Uterus (tissue), 4 donors: ENCODE measurements at places on chromosomes 5 and 9. TPM values are rescaled to one million over a fixed set of nuclear protein-coding genes. Genes with fewer than 3 reads are reported as not detected.

DNA sequence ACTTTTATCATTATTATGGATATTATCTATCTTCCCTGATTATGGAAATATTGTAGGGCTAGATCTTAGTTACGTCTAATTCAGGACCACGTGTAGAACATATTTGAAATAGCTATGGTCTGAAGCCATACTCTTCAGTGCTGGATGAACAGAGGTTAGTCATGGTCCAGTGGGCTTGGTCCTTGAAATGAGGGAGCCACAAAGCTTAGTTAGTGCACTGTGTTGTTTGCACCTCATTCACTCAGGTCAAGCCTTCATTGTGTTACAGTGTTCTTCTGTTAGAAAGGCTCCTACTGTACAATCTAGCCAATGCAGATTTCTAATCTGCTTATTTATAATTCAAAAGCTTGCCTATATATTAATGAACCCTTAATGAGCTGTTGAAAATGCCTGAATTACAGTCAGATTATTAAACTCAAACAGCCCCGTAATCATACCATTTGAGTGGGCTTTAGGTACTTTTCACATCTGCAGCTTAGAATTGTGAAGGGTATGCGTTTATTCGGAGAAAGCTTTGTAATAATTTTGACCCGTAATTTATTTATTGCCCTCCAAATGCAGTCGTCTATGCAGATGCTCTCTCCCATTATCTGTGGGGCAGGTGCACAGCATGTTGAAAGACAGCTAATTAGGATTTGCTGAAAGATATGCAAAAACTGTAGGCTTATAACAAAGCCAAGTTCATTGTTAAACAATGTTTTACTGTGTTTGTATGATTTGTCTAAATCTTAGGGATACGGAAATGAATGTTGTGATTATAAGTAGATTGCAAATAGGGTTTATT lies 164.9 kb downstream of the PBX3 start:
- no peaks in the 10 kb centered on the region for H3K27me3 ChIP-seq
- no peak for DNase-seq
- H3K4me1 ChIP-seq, result no peaks in the 10 kb centered on the region
- H3K27ac ChIP-seq, result no peak overlapping the region

- peaks cover 24% of the 10 kb centered on the region for H3K27me3 ChIP-seq
- H3K4me1 ChIP-seq, result no peaks in the 10 kb centered on the region
- no peak overlapping the region for H3K27ac ChIP-seq
- no peak overlapping the region for H3K4me3 ChIP-seq
- H3K36me3 ChIP-seq, result no peaks in the 10 kb centered on the region
- peak; percentile 52 for DNase-seq
These were observed 1.9 kb upstream of the FIBCD1 start for GRCh38 chr9:130940693-130941576.

GRCh38 chr5:150781706-150782614 lies 3.4 kb downstream of the SMIM3 start:
- peak; percentile 62 for DNase-seq
- no peak overlapping the region for H3K4me3 ChIP-seq
- H3K27ac ChIP-seq, result peak overlapping the region; percentile 69
- no peaks in the 10 kb centered on the region for H3K36me3 ChIP-seq
- no peaks in the 10 kb centered on the region for H3K27me3 ChIP-seq
- H3K4me1 ChIP-seq, result no peaks in the 10 kb centered on the region

GRCh38 chr9:127788337-127789011 lies 2.6 kb downstream of the CDK9 start:
- no peaks in the 10 kb centered on the region for H3K36me3 ChIP-seq
- no peak overlapping the region for H3K27ac ChIP-seq
- H3K27me3 ChIP-seq, result no peaks in the 10 kb centered on the region
- no peak for DNase-seq

DNA sequence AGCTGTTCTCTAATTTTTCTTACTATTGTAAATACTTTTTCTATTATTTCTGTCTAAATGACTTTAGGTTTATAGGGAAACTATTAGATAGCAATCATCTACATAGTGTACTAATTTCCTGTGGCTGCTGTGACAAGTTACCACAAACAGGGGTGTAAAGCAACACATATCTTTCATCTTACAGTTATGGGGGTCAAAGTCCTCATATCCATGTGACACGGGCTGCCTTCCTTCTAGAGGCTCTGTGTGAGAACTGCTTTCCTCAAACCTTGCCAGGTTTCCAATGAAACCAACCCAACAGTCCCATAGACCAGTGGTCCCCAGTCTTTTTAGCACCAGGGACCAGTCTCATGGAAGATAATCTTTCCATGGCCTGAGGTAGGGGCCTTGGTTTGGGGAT lies 189.1 kb downstream of the ROR2 start:
- no peaks in the 10 kb centered on the region for H3K36me3 ChIP-seq
- no peaks in the 10 kb centered on the region for H3K27me3 ChIP-seq
- no peaks in the 10 kb centered on the region for H3K4me1 ChIP-seq
- no peak overlapping the region for H3K27ac ChIP-seq

- H3K27ac ChIP-seq, result no peak overlapping the region
- DNase-seq, result no peak
- H3K4me1 ChIP-seq, result no peaks in the 10 kb centered on the region
- H3K27me3 ChIP-seq, result no peaks in the 10 kb centered on the region
- H3K4me3 ChIP-seq, result no peak overlapping the region
These were observed 3.4 kb downstream of the CEMIP2 start for GRCh38 chr9:71764891-71765290.

- H3K4me1 ChIP-seq, result no peaks in the 10 kb centered on the region
- no peaks in the 10 kb centered on the region for H3K36me3 ChIP-seq
- H3K27me3 ChIP-seq, result no peaks in the 10 kb centered on the region
- H3K27ac ChIP-seq, result no peak overlapping the region
These were observed 16.9 kb downstream of the SEMA6A start for GRCh38 chr5:116557669-116558271.

- H3K4me1 ChIP-seq, result no peaks in the 10 kb centered on the region
- no peaks in the 10 kb centered on the region for H3K27me3 ChIP-seq
- no peak overlapping the region for H3K4me3 ChIP-seq
- H3K27ac ChIP-seq, result no peak overlapping the region
- H3K36me3 ChIP-seq, result no peaks in the 10 kb centered on the region
These were observed 45.3 kb upstream of the RICTOR start for GRCh38 chr5:39119404-39120051.

DNA sequence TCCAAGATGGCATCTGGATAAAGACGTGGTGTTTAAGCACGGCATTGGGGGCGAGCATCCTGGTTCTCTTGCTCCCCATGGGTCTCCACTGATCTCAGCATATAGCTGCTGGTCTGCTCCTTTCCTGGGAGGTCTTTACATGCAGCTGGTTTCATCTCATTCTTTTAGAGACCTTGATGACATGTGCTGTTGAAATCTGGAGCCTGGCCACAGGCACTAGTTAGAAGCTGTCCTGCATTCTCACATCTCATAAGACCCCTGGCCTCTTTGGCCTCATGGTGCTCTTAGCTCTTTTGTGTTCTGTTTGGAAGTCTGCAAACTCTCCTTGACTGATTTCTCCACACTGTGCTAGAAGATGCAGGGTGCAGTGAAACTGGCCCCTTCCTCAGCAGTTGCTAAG lies 113.0 kb downstream of the SMARCA2 start:
- no peak overlapping the region for H3K4me3 ChIP-seq
- H3K36me3 ChIP-seq, result no peaks in the 10 kb centered on the region
- H3K27me3 ChIP-seq, result no peaks in the 10 kb centered on the region
- no peak for DNase-seq
- H3K4me1 ChIP-seq, result peaks cover 7% of the 10 kb centered on the region

LOX gene
- total RNA-seq, result 13.5 TPM

GRCh38 chr9:76181781-76182180 lies 212.4 kb downstream of the RFK start:
- H3K36me3 ChIP-seq, result no peaks in the 10 kb centered on the region
- H3K4me1 ChIP-seq, result no peaks in the 10 kb centered on the region
- no peak overlapping the region for H3K27ac ChIP-seq
- H3K27me3 ChIP-seq, result no peaks in the 10 kb centered on the region
